ENCODE measurements at places on chromosomes 13 and 19.

DNA sequence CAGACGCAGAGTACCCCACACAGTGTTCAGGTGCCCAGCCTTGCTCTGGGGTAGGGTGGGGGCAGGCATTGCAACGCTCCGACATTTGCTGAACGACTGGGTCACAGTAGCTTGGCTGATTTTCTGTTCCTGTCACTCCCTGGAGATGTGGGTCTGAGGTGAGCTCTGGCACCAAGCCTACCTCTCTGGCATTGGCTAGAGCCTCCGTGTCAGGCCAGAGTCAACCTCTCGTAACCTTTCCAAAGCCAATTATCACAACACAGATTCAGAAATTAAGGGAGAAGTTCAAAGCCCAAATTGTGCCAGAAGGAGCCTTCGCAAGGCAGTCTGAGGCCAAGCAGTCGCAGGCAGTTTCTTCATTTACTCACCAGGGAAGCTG is 117.2 kb downstream of the IRS2 start:
- no peak for DNase-seq

DNA sequence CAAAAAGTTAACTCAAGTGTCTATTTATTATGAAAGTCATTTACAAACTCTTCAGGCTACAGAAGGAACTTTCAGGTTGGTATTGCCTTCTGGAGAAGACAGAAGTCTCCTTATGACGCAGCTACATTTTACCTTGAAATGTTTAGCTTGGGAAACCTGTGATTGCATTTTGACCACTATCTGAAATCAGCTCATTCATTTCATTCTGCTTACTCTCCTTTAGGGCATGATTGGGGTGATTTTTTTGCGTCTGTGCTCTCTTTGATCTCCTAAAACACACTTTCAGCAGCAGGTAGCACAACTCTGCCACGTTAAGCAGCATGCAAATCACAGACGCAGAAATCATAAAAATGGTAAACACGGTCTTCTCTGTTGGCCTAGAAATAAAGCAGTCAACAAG is 9.6 kb downstream of the GJB6 start:
- DNase-seq: no peak

DNA sequence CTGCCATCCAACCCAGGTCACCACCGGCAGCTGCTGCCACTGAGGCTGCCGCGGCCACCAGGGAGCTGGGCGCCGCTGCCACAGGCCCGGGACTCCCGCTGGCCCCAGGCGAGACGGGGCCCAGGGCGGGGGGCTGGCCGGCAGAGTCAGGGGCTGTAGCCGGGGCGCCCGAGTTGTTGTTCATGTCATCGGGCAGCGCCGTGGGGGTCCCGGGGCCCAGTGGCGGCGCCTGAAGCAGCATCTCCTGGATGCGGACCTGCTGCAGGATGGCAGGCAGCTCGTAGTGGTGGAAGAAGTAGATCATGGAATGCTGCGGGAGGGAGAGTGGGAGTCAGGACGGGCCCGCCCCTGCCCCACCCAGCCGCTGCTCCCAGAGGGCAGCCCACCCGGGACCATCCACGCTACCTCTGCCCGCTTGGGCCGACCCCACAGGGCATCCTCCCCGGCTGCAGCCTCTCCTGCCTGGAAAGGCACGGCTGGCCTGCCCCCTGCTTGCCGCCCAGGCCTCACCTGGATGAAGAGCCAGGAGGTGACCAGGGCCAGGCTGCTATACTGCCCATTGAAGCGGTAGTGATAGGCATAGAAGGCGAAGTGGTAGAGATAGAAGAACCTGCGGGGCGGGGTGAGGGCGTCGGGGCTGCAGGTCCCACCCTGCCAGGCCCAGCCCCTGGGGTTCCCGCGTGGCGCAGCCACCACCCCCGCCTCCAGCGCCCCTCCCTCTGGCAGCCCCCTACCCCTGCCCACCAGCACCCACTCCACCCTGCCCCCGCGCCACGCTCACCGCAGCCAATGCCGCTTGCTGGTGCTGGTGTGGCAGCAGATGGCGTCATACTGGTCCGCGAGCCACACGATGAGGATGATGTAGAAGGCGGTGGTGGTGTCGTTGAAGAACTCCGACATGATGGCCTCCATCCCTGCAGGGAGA is 10.1 kb downstream of the TMEM259 start:
- DNase-seq: no peak

DNA sequence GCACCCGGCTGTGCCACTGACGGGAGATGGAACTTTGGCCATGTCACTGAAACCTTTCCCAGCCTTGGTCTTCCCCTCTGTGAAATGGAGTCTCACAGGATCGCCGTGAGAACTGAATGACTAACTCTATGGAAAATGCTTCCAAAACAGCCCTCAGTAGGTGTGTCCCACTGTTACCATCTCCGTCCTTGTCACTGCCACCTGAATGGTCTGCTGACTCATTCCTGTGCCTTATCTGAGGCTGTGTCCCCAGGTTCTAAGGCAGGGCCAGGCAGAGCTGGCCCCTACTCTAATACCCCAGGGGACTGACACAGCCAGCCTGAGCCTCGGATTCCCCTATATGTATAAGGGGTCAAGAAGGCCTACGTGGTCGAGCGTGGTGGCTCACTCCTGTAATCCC is 4.5 kb downstream of the CDC37 start:
- no peak for DNase-seq

DNA sequence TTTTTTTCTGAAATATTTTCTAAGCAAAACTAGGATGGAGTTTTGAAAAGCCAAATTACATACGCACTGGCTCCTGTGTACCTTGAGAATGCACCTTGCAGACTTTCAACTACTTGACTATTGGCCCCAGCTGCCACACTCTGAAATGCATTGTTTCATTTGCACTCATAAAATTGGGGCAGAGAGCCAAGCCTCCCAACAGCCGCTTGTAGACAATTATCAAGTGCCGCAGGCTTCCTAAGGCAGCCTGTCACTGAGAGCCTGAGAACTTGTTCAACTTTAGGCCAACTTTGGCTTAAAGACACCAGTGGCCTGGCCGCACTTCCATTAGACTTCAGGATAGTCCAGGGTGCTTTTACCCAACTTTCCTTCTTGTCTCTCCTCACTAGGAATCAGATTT is 115.7 kb upstream of the STARD13 start:
- DNase-seq: no peak

- DNase-seq: no peak
Measured at GRCh38 chr13:59483501-59484145, 680.1 kb downstream of the DIAPH3 start.

GRCh38 chr13:28318496-28318895 is 176.4 kb downstream of the FLT1 start:
- DNase-seq: no peak

Data from AG09319 (cell line).